ENCODE measurements at places on chromosomes 13 and 19.

DNA sequence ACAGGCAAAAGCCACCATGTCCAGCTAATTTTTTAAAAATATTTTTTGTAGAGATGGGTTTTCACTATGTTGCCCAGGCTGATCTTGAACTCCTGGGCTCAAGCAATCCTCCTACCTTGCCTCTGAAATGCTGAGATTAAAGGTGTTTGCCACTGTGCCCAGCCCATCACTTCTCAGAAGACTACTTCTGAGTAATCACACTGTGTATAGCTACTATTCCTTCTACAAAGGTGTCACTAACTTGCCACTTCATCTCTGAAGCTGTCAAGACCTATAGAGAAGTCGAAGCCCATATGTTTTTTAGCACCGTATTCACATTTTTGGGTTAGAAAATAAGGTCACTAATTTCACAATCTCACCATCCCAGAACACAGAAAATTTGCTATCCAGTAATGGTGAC is 36.0 kb upstream of the FNDC3A start:
- no peak for DNase-seq

DNA sequence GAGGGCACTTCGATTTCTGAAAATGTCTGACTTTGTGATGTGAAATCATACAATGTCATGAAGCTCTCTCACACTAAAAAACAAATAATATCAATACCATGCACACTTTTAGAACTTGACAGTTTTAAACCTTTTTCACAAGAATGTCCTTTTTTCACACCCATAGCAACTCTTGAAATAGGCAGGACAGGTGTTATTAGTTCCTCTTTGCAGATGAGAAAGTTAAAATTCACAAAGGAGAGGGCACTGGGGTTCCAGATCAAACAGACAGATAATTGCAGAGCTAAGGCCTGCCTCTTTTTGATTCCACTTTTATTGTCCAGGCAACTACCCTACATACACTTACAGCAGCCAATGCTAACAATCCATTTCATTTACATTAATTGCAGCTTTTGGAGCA is 142.8 kb downstream of the KLF12 start:
- DNase-seq, result no peak

DNA sequence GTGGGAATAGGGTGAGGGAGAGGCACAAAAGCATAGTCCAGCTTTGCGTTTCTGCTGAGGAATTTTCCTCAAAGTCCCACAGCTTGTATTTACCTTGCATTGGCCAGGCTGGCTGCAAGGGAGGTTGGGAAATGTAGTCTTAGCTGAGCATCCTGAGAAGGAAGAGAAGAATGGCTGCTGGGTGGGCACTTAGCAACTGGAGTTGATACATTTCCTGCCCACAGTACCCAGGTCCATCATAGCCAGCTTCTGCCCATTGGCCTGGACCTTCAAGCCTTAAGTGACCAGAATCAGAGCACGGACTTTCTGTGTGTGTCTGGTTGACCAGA is 112.4 kb downstream of the SIPA1L3 start:
- no peak for DNase-seq

GRCh38 chr19:43687660-43687997 is 17.7 kb upstream of the PLAUR start:
- no peak for DNase-seq

- no peak for DNase-seq
Measured at GRCh38 chr19:35913589-35913988, 5.5 kb upstream of the TYROBP start.

DNA sequence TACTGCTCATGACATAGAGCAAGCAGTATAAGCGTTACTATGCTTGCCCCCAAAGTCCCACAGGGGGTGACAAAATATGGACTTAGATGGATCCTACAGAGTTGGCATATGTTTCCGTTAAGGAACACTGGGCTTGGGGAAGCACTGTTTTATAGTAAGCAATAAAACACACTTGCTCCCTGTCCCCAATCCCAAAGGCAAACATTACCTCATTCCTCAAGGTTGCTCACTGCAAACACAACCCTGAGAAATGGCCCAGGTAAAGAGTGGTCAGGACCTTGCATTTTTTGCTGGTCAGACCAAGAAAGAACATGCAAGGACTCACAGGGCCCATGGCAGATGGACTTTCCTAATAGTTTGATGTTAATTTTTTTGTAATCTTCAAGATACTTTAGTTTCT is 32.3 kb downstream of the UGGT2 start:
- DNase-seq, result no peak

DNA sequence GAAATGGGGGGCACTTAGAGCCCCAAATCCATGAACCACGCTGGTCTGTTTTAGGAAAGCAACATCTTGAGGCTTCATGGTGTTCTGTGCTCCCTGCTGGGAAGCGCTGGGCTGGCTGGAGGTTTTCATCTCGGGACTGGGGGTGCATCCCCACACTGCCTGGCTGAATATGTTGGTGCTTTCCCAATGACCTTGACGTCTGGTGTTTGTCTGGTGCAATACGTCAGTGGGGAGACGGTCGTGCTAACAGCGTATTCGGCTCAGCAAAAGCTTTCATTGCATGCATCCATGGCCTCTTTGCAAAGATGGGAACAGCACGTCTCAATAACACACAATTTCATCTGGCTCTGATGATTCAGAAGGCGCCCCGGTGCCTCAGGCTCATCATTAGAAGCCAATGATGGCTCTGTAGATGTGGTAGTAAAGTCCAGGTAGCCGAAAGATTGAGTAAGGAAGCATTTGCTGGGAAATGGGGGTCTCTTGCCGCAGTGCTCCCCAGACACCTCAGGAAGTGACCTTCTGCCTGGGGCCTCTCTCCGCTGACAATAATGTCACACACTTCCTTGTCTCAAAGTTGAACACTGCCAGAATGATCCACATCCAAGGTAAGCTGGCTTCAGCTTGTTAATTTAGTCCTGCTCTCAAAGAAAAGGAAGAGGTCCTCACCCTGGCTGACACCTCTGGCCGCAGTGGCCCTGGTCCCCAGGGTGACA is 97.7 kb downstream of the ING1 start:
- DNase-seq, result no peak
